ENCODE measurements at places on chromosomes 5 and 9.

- peak; percentile 45 for DNase-seq
These were observed 180.4 kb downstream of the GAS1 start for GRCh38 chr9:86766912-86767311.

DNA sequence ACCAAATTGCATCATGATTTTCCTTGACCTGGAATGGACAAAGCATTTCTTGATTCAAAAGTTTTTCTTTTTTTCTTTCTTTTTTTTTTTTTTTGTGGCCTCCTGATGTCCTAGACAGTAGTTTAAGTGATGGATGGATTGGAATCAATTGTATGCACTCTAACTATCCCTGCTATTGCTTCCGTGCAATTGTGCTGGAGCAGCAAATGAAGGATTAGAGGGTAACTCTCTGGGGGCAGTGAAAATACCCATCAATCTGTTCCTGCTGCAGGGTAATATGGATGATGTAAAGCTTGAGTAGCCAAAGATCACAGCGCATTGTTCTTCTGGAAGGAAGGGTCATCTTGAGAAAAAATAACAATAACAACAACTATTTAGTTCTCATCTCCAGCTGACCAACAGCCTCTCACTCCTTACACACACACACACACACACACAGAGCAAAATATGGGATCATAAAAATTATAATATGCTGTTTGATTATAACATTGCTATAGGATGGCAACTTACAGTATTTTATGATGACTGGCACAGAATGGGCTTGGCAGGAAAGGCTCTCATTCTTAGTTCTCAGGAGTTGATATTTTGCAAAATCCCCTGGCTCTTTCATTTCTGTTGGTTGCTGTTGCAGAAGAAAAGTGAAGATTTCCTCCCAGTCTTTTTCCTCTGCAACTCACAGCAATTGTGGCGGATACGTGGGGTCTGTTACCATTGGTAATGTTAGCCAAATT, 160.9 kb upstream of the DMAC1 start:
- peak; percentile 2 for DNase-seq

DNA sequence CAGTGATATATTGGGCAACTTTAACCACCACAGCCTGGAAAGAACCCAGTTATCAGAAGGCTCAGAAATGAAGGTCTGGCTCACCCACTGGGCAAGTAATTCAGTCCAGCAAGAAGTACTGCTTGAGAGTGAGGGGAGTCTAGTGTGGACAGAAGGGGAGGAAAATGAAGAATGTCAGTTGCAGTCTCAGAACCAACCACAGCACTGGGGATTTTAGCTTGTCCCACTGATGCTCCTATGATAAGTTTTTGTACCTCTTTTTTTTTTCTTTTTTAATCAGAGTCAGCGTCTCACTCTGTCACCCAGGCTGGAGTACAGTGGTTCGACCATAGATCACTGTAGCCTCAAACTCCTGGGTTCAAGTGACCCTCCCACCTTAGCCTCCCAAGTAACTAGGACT, 9.4 kb upstream of the CD72 start:
- no peak for DNase-seq

- DNase-seq = no peak
These were observed 173.8 kb downstream of the PCSK1 start for GRCh38 chr5:96259151-96259772.

DNA sequence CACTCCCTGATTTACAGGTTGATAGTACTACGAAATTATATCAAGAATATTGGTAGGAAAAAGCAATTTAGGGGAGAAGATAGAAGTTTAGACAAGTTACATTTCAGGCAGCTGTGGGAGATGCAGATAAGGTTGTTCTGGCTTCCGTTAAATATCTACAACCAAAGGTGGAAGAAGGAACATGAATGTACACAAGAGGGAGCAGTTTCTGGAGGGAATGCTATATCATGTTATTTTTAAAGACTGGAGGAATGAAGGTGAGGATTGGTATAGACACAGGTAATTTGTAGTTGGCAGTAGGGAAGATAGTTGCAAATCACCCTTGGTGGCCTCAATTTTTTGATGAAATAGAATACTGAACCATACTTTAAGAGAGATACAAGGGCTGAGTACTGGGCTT, 187.3 kb upstream of the NMUR2 start:
- no peak for DNase-seq

- DNase-seq = peak; percentile 52
These were observed 523 bp downstream of the MAML1 start for GRCh38 chr5:179732918-179733771.

DNA sequence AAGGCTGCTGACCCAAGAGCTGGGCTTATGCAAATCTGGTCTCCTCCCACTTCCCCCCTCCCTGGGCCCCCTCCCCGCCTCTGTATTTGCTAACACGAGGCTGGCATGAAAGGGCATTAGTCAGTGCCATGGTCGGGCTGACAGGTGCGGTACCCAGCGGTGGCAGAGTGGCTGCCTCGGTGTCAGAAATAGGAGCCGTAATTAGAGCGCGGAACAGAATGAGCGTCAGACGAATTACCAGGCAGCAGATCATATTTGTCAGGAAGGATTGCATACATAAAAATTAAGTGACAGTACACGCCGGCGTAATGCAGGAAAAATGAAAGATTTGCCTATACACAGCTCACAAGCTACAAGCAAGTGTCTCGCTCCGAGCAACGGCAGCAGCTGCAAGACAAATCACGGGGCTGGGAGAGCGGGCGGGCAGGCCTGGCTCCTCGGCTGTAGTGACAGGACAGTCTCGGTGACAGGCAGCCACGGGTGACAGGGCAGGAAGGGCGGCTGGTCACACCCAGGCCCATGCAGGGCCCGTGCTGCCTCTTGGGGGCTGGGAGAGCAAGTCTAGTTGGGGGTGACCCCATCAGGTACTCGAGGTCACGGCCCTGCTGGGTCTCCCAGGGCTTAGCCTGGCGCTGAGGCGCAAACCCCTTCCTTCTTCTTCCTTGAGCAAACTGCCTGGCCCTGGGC, 72.4 kb downstream of the NEK6 start:
- DNase-seq = no peak

All from neural progenitor cell (in vitro differentiated cells).